ENCODE measurements at places on chromosomes 16 and 17.

DNA sequence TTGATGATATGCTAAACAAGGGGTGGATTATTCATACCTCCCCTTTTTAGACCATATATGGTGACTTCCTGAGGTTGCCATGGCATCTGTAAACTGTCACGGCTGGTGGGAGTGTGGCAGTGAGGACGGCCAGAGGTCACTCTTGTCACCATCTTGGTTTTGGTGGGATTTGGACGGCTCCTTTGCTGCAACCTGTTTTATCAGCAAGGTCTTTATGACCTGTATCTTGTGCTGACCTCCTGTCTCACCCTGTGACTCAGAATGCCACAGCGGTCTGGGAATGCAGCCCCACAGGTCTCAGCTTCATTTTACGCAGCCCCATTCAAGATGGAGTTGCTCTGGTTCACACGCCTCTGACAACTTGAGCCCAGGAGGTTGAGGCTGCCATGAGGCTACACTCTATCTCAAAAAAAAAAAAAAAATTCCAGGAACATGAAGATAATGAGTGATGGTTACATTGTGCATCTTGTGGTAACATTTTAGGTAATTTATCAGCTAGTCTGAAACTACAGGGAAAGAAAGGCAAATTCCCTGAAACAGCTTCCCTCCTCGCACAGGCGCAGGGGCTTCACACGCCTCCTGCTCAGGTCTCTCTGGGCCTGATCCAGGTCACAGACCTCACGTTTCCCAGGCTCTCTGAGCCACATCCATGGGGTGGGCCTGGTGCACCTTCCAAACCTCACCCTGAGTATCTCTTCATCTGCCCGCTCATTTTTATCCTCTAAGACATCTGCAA lies 15.3 kb upstream of the UBE2I start:
- no peak for DNase-seq

DNA sequence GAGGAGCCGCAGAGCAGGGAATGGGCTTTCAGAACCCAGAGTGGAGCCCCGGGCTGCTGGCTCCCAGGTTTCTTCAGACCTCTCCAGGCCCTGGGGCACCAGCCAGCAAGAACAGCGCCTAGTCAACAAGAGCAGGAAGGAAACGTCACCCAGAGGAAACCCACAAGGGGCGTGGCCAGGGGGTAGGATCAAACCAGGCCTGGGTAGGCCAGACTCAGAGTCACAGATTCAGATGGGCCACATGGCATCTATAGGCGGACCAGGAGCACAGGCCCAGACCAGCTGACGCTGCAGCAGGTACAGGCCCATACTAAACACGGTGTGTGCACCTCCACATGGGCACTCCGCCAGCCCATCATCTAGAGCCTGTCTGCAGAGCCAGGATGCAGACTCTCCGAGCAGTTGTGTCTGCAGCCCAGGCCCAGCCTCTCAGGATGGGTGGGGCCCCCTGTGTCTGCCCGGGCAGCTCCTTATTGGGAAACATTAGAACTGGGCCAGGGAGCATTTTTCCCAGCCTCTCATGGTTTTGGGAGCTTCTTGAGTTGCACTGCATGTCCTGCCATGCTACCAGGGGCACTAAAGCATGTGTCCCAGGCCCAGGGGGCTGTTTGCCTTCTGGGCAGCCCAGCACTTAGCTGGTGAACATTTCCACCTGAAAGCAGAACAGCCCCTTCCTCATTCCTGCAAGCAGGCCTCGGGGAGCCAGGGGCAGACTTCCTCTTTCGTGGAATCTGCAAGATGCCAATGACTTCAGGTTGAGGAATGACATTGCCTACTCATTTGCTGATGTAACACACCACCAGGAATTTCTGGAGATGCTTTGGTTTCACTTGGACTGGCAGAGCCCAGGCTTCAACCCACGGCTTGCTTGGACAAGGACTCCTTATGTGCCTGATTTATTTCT lies at the start of gene NLRP1:
TSS of gene NLRP1 (minus strand) at position 127 of the 904 bp plus-strand sequence. CDS start 552 bp downstream, outside the sequence.
- DNase-seq: peak; percentile 80

- DNase-seq: no peak
Observed at GRCh38 chr17:330993-331701, 21.5 kb downstream of the RPH3AL start.

DNA sequence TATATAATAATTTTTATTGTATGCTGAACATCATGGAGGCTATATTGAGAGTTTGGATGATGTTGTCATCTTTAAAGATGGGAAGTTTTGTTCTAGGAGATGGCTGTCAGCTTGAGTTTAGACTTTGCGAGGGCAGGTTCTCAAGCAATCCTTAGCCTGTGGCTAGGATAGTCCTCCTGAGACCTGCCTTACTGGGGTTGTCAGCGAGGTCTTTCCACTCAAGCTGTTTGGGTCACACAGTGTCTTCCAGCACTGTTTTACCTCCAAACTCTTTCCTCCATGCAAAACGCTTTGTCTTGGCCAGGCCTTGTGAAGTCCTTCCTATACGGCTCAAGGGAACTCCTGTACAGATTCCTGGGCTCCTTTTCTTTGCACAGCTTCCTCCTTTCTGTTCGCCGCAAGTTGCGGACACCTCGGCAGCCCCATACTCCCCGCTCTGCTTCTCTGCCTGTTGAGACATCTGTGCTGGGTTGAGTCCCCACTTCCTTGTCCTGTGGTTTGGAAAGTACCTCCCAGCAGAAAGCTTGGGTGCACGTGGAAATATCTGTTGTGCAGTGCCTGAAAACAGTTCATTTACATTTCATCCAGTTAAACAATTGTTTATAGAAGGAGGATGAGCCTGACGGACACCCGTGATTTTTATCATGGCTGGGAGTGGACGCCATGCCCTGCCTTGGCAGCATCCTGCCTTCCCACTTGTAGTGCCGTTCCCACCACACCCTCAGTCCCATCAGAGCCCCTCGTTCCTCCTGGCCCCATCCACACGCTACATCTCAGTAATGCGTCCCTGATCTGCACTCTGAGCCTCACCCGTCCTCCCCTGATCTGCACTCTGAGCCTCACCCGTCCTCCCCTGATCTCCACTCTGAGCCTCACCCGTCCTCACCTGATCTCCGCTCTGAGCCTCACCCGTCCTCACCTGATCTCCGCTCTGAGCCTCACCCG lies 55.0 kb upstream of the CBFA2T3 start:
- no peak for DNase-seq

- DNase-seq: no peak
Observed at GRCh38 chr16:89102041-89102471, 8.4 kb downstream of the ACSF3 start.

DNA sequence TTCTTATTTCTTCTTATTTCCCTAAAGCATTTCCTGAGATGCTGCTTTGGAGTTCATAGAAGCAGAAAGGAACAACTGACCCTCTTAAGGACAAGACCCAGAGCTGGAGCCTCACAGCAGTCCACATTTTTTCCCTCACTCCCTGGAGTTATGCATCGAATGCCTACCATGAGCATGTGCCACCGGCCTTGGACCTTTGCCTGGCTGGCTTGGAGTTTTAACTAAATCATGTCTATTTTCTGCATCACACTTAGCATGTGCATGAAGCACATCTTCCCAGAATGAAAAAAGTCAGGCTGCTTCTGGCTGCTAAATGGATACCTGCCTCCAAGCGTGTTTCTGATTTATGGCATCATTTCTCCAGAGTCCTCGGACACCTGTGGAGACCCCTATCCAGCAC lies 104.5 kb downstream of the SPACA3 start:
- no peak for DNase-seq

DNA sequence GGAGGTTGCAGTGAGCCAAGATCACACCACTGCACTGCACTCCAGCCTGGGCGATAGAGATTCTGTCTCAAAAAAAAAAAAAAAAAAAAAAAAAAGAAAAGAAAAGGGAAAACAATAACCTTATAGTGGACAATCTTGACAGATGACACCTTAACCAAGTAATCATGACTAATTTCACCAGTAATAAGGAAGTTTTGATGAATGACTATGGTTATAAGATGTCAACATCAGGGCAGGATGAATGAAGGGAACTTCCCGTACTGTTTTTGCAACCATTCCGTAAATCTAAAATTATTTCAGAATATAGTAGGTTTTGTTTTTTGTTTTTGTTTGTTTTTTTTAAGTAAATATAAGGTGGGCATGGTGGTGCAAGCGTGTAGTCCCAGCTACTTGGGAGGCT lies 23.0 kb downstream of the GSPT1 start:
- DNase-seq: no peak

GRCh38 chr17:82964851-82965341 lies 114.5 kb upstream of the METRNL start:
- DNase-seq: no peak

GRCh38 chr16:49623501-49624266 lies 232.2 kb downstream of the ZNF423 start:
- DNase-seq: peak; percentile 6

Measured in right forelimb (tissue), 1 donor.